ENCODE measurements at places on chromosomes 13 and 19.
A peak's percentile ranks its signal among the peaks of the same experiment; 100 is the strongest.

DNA sequence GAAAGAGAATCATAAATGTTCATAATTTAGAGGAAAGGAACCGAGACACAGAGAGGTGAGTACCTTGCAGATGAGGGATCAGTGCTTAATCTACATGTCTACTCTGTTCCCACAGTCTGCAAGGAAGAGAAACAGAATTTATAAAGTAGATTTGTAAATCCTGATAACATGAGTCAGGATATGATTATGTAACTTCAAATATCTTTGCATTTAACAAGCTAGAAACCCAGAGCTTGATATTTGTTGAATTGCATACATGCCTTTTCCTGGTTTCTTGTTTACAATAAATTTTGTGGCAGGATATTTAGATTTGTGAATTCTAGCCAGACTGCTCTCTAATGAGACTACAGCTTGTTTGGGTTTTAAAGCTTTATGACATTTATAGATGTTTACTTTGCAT, 219.2 kb downstream of the ENOX1 start:
- DNase-seq, result no peak

GRCh38 chr13:109331898-109332297, 454.5 kb downstream of the IRS2 start:
- DNase-seq, result no peak

- no peak for DNase-seq
These were observed 541.4 kb upstream of the SLITRK5 start for GRCh38 chr13:87129602-87130300.

- no peak for DNase-seq
These were observed 53.1 kb downstream of the MICU2 start for GRCh38 chr13:21550918-21551317.

- no peak for DNase-seq
These were observed 2.6 kb upstream of the DHRS12 start for GRCh38 chr13:51806566-51806965.

- no peak for DNase-seq
These were observed 73.5 kb downstream of the PEPD start for GRCh38 chr19:33448159-33448516.

DNA sequence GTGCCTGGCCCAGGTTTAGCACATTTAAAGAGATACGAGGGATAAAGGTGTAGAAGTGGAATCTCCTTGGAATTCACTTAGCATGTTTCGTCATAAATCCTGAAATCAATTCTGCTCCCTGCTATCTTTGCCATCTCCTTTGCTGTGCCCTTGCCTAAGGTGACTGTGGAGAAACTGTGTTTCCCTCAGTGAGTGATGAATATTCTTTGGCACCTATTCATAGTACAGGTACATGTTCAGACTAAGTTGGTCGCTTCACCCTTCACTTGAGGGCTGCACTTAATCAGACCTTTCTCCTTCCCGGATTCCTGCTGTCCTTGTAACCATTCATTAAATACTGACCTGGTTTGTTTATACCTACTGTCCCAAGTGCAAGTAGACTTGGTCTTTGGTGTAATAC, 17.8 kb downstream of the PCCA start:
- DNase-seq, result no peak

- no peak for DNase-seq
These were observed 104.2 kb downstream of the RAP2A start for GRCh38 chr13:97538203-97538602.

DNA sequence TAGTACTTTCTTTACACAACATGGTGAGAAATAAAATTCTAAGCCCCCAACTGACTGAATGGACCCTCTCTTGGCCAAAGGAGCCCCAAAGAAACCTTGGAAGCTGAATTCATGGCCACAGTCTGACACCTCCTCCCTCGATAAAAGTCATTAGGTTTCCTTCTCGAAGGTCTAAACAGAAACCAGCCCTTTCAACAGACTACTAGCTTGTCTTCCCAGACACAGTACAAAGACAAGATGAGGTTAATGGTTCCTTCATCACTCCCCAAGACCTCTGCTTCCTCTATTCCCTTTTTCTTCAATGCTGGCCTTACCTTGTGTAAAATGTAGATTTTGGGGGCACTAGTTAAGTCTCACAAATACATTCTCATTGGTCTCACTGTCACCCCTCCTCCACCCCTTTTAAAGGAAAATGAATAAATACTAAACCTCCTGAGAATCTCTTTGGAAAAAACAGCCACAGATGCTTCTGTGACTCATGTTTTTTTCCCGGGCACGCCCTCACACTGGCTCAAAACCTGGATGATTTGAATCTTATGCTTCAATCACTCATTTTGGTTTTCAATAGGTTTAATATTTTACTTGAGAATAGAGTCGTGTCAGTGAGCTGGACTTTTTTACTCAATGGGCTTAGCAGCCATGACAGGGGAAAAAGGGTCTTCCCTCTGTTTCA, 65.8 kb upstream of the MED4 start:
- DNase-seq, result no peak

DNA sequence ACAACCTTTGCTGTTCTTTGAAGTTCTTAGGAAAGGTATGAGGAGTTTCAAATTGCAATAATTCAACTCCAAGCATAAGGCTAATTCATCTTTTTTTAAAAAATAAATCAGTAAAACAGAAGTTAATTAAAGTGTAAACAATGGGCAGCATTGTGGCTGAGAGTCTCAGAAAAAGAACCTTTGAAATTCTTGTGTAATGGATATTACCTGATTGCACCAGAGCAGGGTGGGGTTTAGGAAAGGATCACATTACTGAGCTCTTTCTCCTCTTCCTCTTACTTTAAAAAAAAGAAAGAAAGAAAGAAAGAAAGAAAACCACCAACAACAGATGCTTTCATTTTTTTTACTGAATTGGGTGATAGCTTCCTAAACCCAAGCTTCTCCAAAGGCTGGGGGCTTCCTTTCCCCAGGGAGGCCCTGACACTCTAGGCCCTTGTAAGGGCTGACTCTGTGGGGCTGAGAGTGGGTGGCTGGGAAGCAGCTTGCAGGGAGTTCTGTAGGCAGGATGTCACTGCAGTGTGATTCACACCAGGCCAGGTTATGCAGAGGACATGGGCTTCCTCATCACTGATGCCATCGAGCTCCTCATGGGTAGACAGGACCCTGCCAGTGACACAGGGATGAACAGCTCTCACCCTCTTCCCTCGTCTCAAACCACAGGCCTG, 564.5 kb downstream of the FGF9 start:
- DNase-seq, result peak; percentile 1

DNA sequence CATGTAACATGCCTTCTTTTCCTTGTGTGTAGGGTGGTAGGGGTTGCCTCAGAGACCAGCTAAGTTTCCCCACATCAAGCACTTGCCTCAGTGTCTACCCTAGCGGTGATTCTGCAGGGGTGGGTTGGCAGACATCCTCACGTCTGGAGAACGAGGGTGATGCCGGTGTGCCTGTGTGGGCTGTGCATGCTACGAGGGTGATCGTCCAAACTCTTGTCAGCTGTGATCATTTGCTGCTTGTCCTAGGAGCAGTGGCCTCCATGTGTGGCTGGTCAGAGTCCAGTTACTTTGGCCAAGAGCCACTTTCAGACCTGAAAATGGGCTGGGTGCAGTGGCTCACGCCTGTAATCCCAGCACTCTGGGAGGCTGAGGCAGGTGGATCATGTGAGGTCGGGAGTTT, 5.1 kb downstream of the GPI start:
- DNase-seq, result no peak

DNA sequence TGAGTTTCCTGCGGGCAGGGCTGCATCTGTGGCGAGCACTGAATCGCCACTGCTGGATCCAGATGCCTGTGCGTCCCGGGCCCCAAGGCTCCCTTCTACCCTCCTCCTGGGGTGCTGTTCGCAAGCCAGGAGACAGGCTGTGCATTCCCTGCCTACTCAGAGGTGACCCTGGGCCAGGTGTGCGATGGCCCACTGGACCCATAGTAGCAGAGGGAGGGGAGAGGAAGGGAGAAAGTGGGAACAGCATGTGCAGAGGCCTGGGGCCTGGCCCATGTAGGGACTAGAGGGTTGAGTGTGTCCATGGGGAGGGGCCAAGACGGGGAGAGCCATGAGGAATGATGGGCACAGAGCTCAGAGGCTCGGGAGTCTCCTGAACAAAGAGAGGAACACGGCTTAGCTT, 27.3 kb downstream of the CARM1 start:
- no peak for DNase-seq

DNA sequence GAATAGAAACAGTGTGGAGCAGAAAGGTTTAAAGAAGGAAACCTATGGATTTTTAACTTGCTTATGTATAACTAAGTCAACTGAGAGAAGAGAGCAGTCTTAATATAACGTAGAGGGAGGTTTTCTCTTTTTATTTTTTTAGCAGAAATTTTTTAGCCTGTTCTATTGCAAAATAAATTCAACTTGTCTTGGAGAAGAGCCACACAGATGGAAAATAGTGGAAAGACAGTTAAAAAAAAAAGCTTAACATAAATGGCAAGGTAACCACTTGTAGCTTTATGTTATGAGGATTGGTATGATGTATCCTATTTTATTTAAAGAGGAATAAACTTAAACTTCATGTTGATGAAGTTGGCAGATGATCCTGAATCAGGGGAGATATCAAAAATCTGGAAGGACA, 312.4 kb downstream of the SHISA2 start:
- DNase-seq, result no peak

GRCh38 chr19:2097203-2097885, 629 bp downstream of the IZUMO4 start:
- DNase-seq, result no peak

GRCh38 chr13:113949546-113949945, 24.3 kb downstream of the C13orf46 start:
- no peak for DNase-seq

DNA sequence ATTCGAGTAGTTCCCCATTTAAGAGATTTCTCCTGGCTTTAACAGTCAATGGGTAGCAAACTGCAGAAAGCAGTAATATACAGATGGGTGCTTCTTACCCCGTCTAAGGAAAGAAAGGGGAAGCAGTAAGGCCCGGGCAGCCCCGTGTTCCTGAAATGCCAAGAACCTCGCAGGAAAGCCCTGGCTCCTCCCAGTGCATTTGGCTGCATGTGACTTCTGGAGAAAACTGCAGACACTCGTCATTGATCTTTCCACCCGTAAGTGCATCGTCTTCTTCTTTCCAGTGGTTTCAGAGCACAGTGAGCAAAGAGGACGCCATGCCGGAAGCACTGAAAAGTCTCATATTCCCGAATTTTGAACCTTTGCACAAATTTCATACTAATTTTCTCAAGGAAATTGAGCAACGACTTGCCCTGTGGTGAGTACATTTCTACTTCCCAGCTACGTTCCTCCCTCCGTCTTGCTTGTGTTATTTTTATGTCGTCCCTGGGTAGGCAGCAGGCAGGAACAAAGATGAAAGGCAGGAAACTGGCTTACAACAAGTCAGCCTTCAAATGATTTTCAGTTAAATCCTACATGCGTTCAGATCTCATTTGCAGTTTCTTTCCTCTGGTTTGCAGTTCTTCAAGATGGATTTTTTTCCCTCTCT, 165.2 kb downstream of the STK24 start:
- no peak for DNase-seq

- DNase-seq, result no peak
These were observed 1770.0 kb downstream of the PCDH9 start for GRCh38 chr13:65460136-65460535.

- DNase-seq, result peak; percentile 56
These were observed 8.6 kb upstream of the NUP62 start for GRCh38 chr19:49937750-49938381.

DNA sequence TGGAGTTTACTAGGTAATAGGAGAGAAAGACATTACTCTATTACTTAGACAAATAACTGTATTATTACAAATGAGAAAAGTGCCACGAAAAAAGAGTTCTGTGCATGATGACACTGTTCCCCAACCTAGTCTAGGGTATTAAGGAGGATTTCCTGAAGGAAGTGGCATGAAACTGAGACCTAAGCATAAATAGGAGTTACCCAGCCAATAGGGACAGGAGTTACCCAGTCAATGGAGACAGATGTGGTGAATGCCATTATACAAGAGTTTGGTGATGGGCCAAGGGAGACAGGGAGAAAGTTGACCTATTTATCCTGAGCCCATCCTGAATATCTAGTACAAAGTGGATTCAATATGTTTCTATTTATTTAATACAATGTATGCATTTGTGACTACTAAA, 65.4 kb downstream of the KL start:
- DNase-seq, result no peak

DNA sequence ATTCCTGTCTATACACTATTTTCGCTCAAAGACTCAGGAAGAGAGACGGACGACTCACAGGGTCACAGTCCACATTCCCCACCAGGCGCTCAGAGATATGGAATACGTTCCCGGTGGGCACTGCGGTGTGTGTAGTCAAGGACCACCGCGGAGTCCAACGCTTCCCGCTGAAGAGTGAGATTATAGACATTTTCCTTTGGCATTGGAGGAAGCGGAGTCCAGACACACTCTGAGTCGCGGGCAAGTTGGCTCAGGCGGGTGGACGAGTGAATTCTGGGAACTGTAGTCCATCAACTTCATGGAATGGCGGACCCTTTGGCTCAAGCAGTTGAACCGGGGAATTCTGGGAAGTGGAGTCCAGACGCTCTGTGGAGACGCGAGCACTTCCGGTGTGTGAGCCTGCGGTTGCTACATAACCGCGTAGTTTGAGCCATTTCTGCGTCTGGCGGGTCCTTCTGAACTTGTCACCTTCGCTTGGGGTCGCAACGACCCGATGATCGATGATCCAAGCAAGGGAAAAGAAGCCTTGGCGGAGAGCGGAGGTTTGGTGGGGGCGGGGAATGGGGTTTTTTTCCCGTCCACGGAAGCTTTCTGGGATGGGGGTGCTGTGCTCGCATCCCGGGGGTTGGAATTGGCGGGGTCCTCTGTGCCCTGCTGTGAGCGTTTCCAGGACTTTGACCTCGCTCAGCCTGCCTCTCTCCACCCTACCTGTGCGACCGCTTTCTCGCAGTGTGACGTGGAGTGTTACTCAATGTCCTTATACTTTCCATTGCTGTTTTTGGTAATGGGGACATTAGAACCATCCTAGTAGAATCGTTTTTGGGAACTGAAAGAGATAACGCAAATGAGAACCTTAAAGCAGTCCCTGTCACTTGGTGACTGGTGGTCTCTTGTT, at the start of gene ZNF230:
Gene ZNF230, plus strand, starts transcription at position 392 of the 895 bp plus-strand sequence. CDS start 4,122 bp downstream, outside the sequence.
- DNase-seq, result peak; percentile 65

- no peak for DNase-seq
These were observed 74.9 kb downstream of the SOX1 start for GRCh38 chr13:112141643-112142400.

- no peak for DNase-seq
These were observed 24.3 kb downstream of the ERCC5 start for GRCh38 chr13:102869948-102870676.

GRCh38 chr13:64333888-64334287, 2896.2 kb downstream of the PCDH9 start:
- DNase-seq, result no peak

DNA sequence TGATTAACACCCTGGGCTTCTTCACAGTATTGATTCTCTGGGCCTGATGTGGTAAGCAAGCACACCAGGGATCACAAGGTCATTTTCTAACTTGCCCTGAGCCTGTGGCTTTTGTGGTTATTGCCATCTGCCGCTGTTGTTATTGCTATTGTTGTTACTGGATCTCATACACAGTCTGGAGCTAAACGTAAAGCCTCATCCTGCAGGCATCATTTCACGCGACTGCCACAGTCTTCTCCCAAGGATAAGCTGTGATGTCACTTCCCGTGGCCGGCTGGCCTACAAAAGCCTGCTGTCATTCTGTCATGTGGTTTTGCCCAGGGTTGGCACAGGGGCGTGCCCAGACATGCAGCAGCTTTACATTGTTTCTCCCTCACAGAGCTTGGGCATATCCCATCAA, 154.0 kb upstream of the GPR12 start:
- no peak for DNase-seq
